ENCODE measurements at places on chromosomes 5 and 9. TPM values are rescaled to one million over a fixed set of nuclear protein-coding genes. Genes with fewer than 3 reads are reported as not detected.
A peak's percentile ranks its signal among the peaks of the same experiment; 100 is the strongest.

- no peak for DNase-seq
Measured at GRCh38 chr9:116390303-116391228, 237.0 kb downstream of the PAPPA start.

DNA sequence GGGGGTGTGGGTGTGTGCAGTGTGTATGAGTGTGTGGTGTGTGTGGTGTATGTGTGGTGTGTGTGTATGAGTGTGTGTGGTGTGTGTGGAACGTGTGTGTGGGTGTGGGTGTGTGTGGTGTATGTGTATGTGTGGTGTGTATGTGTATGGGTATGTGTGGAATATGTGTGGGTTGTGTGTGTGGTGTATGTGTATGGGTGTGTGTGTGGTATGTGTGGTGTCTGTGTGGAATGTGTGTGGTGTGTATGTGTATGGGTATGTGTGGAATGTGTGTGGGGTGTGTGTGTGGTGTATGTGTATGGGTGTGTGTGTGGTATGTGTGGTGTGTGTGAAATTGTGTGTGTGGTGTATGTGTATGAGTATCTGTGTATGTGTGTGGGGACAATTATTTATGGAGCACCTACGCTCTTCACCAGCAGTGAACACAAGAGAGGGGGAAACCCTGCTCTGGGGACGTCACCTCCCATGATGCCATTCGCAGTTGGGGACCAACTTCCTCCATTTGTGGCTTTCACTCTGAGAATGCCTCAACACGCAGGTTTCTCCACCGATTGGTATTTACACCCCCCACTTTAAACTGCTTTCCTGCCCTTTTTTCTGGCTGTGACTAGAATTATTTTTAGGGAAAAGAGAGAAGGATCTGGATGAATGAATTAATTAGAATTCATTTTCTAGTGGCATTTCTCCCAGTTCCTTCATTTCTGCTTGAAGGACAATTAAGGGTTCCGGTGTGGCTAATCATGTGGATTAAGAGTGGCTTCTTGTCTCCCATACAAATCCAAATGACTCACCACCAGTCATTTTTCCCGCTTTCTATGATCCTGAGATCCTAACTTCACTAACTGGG is 238.1 kb downstream of the ROR2 start:
- peak; percentile 9 for DNase-seq

DNA sequence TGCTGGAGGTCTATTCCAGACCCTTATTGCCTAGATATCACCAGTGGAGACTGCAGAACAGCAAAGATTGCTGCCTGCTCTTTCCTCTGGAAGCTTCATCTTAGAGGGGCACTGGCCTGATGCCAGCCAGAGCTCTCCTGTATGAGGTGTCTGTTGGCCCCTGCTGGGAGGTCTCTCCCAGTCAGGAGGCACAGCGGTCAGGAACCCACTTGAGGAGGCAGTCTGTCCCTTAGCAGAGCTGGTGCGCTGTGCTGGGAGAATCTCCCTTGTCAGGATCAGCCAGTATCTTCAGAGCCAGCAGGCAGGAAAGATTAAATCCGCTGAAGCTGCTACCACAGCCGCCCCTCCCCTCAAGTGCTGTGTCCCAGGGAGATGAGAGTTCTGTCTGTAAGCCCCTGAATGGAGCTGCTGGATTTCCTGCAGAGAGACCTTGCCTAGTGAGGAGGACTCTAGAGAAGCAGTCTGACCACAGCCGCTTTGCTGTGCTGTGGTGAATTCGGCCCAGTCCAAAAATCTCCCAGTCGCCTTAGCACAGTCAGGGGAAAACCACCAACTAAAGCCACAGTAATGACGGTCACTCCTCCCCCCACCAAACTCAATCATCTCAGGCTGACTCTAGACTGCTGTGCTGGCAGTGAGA is 124.1 kb downstream of the JAKMIP2 start:
- DNase-seq: no peak

- DNase-seq: no peak
Measured at GRCh38 chr5:147223948-147224791, 10.7 kb upstream of the STK32A start.

DNA sequence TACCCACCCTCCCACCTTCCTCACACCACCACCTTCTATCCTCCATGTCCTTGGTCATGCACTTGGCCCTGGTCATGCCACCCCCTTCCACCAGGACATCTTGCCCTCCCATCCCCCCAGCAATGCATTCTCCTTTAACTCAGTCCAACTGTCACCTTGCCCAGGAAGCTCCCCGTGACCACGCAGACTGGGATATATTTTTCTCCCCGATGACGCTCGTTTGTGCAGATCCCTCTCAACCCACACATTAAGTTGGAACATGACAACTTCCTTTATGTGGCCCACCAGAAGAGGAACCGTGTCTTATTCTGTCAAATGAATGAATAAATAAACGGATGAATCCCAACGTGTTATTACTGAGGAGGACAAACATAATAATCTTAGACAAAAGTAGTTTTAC is 82.8 kb upstream of the TAS2R1 start:
- DNase-seq: no peak

- DNase-seq: no peak
Measured at GRCh38 chr5:134500699-134501430, 24.6 kb upstream of the JADE2 start.

DNA sequence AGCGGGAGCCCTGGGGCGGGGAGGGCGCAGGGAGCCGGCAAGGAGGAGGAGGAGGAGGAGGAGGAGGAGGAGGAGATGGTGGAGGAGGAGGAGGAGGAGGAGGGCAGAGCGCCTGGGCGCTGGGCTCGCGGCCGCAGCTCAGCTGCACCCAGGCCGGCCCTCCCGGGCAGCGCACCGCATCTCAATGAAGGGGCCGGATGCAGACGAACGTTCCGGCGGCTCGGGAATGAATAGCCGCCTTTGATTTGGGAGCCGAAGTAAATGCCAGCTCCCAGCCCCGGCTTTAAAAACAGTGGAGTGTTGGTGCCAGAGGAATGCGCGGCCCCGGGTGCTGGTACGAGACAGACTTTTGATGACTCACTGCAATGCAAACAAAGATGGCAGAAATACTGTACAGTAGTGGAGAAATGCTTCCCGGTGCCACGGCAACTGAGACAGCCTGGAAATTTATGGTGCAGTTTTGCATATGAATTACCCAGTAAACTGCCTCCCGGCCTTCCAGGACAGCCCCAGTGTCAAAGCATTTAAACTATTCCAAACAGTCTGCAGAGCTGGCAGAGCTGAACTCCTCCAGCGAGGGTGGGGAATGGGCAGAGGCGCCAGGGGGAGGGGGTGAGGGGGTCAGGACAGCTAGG is 43.1 kb downstream of the NACC2 start:
- no peak for DNase-seq

DNA sequence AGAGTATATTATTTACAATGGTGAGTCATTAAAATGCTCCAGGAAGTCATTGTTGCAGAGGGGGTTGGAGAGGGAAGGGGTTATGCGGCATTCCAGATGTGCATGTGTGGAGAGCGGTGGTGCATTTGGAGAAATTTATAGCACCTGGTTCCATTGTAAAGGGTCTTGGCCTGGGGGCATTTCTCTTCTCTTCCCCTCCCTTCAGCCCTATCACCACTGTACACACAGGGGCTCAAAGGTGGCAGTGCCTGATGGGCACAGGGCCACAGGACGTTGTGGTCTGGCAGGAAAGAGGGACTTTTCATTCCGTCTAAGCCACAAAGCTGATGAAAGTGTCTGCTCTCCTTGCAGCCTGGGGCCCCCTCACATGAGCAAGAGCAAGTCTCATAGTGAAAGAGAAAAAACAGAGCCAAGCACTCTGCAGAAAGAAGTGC is 442.4 kb upstream of the ZNF462 start:
- no peak for DNase-seq

GRCh38 chr9:130114741-130115140 is 57.5 kb upstream of the NCS1 start:
- DNase-seq: no peak

- DNase-seq: no peak
Measured at GRCh38 chr5:150443242-150444075, 6.1 kb downstream of the RPS14 start.

- no peak for DNase-seq
Measured at GRCh38 chr9:86099701-86100364, 475 bp upstream of the GOLM1 start.

DNA sequence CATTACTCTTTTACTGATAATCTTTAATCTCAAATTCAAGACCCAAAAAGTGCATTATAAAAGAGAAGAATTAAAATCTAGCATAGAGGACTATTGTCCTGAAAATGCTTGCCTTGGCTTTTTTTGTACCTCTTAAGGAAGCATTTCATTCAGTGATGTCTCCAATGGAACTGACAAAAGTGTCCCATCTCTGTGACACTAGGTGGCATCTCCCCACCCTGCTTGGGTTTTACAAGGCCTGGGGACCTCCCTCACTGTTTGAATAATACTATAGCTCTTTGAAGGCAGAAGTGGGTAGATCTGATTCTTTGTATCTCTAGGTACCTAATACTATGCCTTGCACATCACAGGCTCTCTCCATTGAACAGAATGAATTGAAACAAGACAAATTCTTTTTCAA is 180.6 kb downstream of the EPB41L4A start:
- no peak for DNase-seq

DNA sequence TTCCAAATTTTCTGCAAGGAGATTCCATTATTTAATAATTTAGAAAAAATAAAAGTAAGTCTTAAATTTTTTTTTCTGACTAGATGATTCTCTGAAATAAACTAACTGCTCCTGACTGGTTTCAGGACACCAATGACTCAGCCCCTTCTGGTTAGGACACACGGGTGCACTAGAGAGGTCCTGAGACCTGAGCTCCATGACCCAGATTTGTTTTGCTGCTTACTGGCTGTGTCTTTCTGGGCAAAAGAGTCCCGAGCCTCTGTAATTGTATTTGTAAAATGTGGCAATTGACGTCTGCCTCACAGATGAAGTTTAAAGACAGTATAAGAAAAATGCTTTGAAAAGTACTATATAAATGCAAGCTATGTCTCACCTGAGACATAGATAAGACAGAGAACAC is 89.1 kb downstream of the SLC24A2 start:
- DNase-seq: no peak

GRCh38 chr5:133376986-133377385 is 235.4 kb downstream of the FSTL4 start:
- DNase-seq: no peak

- DNase-seq: no peak
Measured at GRCh38 chr5:72558383-72558782, 51.2 kb upstream of the ZNF366 start.

GRCh38 chr5:102375272-102375671 is 79.2 kb upstream of the SLCO4C1 start:
- no peak for DNase-seq

Gene C9orf50
- total RNA-seq: not detected

Gene TAF11L10
- not detected for total RNA-seq

Gene COL15A1
- total RNA-seq: not detected

Gene CYLC2
- not detected for total RNA-seq

Gene DHFR
- total RNA-seq: 7.7 TPM

Gene ANKRD18A
- total RNA-seq: 10.9 TPM

Gene CDH12
- total RNA-seq: not detected

Gene SLC6A7
- not detected for total RNA-seq

Gene TSLP
- total RNA-seq: not detected

Gene ZER1
- total RNA-seq: 44.7 TPM

Gene TRPM3
- total RNA-seq: not detected

Data from CD4-positive, CD25-positive, alpha-beta regulatory T cell (primary cell).